ENCODE measurements at places on chromosomes 12 and 14.

DNA sequence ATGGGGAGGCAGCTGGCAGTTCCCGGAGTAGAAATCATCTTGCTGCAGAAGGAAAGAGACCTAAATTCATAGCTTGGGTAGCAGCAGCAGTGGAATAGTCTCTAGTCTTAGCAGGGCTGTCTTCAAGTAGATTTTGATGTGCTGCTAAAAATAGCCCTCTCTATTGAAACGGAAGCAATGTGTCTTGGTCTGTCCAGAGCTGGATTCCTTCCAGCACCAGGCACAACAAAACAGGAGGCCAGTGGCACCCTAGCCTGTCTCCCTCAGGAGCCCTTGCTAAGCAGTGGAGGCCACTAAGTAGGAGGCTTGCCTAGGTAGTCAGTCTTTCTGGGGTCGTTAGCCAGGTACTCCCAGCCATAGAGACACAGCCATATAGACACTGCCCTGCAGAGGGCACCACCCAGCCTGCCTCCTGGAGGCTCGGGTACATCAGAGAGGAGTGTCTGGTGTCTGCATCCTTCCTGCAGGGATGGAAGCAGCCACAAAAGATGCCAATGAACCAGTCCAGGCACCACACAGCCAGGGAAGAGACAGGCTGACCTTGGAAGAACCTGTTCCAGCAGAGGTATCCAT is 97.5 kb downstream of the CRACR2A start:
- DNase-seq = no peak

GRCh38 chr14:101132588-101132987 is 229.1 kb upstream of the RTL1 start:
- DNase-seq = no peak

DNA sequence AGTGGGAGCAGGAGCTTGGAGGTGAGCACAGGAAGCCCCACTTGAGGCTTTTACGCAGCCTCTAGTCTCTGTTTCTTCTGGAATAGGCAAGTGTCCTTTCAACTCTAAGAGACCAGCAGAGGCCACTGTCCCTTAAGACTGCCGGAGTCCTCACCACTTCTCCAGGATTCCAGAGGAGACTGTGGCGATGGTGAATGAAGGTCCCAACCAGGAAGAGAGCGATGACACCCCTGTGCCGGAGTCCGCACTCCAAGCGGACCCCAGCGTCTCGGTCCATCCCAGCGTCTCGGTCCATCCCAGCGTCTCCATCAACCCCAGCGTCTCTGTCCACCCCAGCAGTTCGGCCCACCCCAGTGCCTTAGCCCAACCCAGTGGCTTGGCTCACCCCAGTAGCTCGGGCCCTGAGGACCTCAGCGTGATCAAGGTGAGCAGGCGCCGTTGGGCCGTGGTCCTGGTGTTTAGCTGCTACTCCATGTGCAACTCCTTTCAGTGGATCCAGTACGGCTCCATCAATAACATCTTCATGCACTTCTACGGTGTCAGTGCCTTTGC is 442 bp downstream of the FLVCR2 start:
- DNase-seq = no peak

DNA sequence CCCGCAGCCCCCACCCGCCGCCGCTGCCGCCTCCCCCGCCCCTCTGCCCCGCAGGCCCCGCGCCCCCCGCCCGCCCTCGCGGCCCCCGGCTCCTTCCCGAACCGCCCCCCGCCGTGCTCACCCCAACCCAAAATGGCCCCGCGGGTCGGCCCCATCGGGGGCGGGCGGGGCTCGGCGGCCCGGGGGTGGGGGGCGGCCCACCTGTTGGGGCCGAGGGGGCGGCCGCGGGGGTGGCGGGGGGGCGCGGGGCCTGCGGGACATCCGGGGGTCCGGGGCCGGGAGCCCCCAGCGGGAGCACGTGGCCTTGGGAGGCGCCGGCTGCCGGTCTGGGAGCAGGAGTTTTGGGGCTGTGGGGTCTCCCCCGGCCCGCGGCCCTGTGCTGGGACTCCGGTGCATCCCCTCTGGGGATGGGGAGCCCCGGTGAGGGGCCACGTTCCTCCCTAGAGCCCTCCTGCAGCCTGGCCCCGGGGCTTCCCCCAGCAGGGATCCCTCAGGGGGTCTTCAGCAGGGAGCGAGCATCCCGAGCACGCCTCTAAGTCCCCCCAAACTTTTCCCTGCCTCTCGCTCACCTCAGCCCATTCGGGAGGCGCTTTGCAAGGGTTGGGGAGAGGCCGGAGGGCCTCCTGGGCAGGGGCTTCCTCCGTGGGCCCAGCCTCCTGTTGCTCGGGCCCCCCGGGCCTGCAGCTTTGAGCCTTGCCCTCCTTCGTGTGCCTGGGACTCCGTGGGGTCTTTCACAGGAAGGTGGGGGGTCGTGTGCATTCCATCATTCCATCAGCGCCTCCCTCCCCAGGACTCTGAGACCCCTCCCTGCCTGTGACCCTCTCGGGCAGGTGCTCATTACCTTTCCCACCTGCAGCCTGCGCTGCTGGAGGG is 710 bp downstream of the MTA1 start:
- DNase-seq = no peak

DNA sequence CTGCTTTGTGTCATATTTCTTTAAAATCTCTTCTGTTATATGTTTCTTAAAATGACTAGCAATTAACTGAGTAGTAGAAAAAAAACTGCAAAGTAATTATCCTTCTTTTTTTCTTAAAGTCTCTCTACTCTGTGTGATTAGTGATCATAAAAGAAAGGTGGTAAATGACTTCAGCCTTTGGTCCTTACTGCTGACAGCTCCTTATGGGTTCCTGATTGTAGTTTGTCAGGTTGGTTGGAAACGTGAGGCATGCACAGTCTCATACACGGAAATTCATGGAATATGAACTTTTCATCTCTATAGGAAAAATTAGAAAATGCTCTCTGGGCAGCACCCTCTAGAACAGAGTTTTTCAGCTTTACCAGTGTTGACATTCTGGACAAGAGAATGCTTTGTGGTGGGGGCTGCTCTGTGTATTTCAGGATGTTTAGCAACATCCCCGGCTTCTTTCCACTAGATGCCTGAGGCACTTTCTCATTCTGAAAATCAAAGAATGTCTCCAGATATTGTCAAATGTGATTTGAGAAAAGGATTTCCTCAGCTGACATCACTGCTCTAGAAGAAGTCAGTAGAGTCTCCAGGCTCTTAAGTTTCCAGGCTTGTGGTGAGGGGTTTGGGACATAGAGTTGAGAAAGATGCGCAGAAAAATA is 121.0 kb downstream of the PIK3C2G start:
- no peak for DNase-seq

DNA sequence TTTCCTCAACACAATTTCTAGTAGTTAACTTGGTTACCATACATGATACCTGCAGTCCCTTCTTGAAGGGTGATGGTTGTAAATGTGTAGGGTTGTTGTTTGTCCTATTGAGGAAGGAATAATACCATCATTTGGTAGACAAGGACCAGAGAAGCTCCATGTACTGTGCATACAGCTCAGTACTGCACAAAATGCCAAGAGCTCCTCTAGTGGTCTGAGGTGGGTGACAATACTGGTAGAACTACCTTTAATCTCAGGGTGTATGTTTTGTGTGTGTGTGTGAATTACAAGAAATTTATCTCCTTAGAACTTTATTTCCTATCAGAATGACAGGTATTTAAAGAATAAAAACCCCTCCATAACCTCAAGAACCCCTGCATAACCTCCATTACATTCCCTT is 575.3 kb downstream of the TMTC2 start:
- no peak for DNase-seq

DNA sequence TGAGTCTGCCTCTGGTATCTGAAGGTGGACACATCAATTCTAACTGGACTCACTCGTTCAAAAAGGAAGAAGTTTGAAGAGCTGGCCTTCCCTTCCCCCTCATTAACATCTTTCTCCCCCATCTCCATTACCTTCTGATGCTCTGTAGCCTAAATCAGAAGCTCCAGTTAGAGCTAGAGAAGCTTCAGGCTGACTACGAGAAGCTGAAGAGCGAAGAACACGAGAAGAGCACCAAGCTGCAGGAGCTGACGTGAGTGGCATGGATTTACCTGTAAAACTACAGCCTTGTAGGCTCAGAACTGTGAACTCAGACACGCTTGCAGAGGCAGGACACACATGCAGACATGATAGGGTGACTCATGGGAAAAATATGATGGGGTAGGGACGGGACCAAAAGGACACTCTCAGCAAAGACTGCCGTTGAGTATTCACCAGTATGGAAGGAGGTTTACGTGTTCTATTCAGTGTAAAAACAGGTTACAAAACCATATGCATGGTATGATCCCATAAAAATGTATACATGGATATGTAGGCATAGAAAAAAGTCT is 14.3 kb upstream of the PIP4K2C start:
- DNase-seq = no peak

GRCh38 chr14:24954037-24954699 is 95.8 kb downstream of the STXBP6 start:
- no peak for DNase-seq

GRCh38 chr12:11764837-11765236 is 115.4 kb downstream of the ETV6 start:
- DNase-seq = no peak

GRCh38 chr12:94182986-94183707 is 34.8 kb downstream of the PLXNC1 start:
- DNase-seq = no peak

DNA sequence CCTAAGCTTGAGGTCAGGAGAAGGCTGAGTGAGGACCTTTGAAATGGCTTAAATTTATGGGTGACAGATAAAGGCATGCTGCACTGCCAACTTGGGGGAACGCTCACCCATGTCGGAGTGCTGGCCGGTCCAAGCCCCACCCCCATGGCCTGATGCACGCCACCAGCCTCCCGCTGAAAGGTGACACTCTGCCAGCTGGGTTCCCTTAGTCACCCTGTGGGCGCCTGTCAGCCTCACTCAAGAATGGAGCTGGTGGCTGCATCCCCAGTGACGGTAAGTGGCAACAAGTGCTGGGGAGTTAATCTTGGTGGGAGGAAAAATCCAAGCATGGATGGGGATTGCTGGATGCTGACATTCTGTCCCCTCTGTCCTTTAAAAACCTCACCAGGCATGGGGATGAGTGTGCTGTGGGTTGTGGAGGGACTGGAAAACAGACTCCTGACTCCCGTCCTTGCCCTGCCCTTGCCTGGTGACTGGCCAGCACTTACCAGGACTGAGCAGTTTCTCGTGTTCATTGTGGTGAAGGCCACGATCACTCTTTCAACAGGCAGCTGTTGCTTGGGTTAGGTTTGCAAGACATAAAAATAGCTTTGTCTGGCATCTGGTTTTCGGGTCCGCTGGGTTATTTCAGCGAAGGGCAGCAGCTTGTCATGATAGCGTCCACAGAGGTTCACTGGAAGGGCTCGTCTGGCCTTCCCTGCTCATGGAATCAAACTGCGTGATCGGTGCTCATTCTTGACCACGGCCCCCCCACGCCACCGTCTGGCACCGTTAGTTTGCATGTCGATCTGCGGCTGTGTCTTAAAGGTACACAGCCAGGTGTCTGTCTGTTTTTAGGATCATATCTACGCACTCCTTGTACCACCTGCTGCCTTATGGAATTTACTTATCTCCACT is 15.0 kb downstream of the ACACB start:
- DNase-seq = no peak

- DNase-seq = no peak
Measured at GRCh38 chr12:103758310-103759089, 82.5 kb downstream of the NT5DC3 start.

- no peak for DNase-seq
Measured at GRCh38 chr12:120999191-121000120, 16.8 kb downstream of the C12orf43 start.

GRCh38 chr12:57266681-57267080 is 15.7 kb upstream of the STAC3 start:
- no peak for DNase-seq

DNA sequence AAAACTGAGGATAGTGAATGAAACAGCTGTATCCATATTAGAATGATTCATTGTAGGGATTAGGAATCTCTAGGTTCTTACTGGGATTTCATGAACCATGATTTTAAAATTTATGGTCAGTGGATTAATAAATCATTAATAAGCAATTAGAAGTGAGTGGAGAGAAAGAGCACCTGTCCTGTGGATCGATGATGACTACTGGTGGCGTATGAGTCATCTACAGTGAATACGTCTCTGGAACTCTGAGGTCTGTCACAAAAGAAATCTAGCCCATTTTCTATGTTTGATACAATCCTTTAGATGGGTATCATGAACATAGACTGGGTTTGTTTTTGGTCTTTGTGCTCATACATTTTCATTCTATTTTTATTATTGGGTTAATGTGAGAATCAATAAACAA is 77.3 kb upstream of the RTL1 start:
- no peak for DNase-seq

DNA sequence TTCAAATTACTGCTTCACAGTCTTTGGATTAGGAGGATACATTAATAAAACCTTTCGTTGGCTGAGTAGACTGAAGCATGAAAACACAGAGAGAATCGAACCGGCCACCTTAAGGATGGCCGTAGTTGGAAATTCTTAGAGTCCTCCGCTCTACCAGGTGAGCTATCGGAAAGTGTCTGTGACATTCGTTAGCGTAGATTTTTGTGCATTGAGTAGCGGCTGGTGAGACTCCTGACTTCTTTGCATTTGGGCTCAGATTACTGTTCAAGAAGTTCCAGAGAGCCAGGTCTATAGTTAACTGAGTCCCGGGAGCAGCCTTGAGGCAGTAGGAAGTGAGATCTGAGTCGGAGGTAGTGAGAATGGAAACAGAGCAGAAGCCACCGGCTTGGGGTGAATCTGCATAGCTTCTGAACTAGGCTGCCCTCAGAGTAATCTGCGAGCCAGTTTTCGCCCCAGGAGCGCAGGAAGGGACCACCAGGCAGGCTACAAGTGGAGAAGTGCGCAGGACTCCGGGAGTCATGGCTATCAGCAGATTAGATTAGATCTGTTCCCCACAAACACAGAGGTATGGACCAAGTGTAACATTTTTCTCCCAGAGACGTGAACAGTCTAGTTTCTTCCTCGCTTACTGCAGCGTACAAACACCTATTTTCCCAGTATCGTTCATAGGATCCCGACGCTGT is 11.0 kb downstream of the OR6S1 start:
- DNase-seq = no peak

- no peak for DNase-seq
Measured at GRCh38 chr12:25051656-25052195, 102.8 kb upstream of the BCAT1 start.

DNA sequence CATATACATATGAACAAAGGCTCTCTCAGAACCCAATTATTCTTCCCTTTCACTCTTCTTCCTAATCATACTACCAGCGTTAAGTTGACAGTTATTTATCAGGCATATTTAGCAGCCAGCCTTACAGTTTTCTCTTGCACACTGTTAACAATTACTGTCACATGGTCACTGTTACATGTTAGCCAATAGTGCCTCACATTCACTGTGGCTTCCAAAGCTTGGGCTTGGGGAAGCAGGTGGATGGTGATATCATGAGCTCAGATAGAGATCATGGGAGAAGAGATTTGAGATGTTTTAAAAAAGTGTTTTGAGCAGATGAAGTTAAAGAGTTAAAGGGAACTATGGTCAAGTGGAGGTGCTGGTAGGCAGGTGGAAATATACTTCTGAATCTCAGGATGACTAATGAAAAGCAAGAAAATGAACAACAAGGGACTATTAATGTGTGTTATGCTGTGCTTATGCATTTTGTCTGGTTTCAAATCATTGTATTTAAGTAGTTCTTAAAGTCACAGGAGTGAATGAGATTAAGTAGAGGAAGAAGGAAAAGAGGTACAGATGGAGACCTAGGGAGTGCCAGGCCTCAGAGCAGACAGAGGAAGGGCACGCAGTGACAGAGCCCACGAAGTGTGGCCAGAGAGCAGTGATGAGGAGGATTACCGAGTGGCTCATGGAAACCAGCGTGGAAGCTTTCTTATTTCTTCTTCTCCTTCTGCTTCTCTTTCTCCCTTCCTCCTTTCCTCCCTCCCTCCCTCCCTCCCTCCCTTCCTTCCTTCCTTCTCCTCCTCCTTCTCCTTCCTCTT is 39.6 kb downstream of the BICD1 start:
- no peak for DNase-seq

GRCh38 chr14:102975662-102976061 is 53.2 kb downstream of the AMN start:
- no peak for DNase-seq
